ENCODE measurements at places on chromosomes 1 and 21. TPM values are rescaled to one million over a fixed set of nuclear protein-coding genes. Genes with fewer than 3 reads are reported as not detected.

Gene ZNF593OS
- total RNA-seq, result not detected

Gene TIAM1
- total RNA-seq, result 63.7 TPM

Gene TLR5
- 0.60 TPM for total RNA-seq

Gene SEMA4A
- 80.3 TPM for total RNA-seq

GRCh38 chr1:205199931-205200299 lies 11.6 kb downstream of the DSTYK start:
- no peak for DNase-seq

- no peak for DNase-seq
These were observed 11.6 kb upstream of the MAPKAPK2 start for GRCh38 chr1:206672844-206673758.

DNA sequence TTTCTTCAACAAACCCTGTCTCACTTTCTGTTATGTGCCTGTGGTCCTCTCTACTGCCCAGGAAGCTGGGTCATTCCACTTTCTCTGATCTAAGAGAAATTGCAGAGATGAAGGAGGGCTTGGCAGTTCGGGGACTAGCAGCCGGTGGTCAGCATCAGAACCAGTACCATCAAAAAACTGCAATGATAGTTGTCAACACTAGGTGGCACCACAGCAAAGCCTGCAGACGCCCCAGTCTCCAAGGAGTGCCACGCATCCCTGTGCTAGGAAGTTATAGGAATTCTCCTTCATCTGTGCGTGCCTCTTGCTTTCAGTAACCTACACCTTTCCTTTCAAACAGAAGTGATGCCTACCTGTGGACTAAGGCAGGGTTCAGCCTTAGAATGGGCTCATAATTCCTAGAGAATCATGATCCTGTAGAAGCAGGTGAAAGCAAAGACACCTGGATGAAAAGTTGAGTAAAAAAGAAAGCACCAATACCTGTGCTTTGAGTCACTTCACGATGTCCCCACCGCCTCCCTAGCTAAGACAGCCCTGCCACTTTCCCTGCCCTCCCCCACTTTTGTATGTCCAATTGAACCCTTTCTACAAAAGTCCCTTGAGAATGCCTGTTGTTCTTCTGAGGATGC lies 129.2 kb downstream of the ADAMTS1 start:
- peak; percentile 31 for DNase-seq

- no peak for DNase-seq
These were observed 2.3 kb downstream of the PLK3 start for GRCh38 chr1:44802306-44803061.

Measured in activated T-cell treated with anti-CD3 and anti-CD28 coated beads, Interleukin-2, amount 50 U/mL, for 72 hours (primary cell).